GM04504 (cell line): ENCODE measurements at places on chromosomes 3 and 15.

GRCh38 chr3:62335196-62335595 lies 38.2 kb downstream of the FEZF2 start:
- DNase-seq, result no peak

DNA sequence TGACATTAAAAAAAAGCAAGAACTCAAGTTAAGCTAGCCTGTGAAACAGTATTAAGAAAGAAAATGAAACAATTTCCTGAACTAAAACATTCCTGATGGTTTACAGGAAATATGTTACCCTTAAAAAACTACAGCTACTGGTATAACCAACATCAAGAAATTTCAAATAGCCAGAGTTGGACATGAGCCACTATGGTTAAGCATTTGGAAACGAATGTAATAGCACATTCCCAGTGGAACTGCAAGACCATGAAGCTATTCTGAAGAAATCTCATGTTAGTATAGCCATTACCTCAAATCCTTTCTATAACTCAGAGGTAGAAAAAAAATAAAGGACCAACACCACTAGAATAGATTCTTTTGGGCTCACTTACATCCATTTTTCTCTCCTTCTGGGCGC lies 30.2 kb downstream of the CPNE4 start:
- peak; percentile 51 for DNase-seq

DNA sequence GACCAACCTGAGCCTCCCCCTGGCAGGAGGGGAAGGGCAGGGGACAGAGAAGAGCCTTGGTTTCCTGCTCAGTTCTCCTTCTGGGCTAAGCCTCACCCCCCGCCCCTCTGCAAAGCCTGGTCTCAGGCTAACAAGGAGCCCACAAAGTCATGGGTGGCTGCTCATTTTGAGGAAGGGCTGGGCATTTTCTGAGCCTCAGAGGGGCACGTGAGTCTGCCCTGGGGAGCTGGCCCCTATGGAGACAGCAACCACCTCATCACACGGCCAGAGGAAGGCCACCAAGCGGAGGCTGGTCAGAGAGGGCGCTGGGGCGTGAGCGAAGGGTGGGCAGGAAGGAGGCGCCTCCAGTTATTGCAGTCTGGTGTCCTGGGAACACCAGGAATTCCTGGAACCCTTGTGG lies 18.7 kb downstream of the ABTB1 start:
- DNase-seq, result no peak

DNA sequence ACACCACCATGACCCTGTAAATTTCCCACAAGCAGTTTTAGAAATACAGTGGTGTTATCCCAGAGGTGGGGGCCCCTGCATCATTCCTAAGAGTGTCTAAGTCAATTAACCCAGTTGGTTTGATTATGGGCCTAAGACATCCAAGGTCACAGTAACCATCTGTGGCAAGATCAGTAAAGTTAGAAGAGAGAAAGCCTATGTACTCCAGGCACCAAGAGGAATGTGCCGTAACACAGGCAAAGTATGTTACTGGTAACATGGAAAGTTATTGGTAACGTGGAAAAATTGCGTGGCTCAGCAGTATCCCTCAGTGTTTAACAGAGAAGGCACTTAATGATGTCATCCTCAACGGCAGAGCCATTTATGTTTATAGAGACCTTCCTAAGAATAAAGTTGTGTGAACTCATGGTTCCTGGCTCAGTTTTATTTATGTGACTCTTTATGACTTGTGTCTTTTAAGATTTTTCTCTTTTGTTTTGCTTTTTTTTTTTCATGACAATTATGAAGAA lies 144.1 kb upstream of the RASGRP1 start:
- no peak for DNase-seq

- DNase-seq, result no peak
Observed at GRCh38 chr3:165159760-165160421, 36.3 kb downstream of the SLITRK3 start.

DNA sequence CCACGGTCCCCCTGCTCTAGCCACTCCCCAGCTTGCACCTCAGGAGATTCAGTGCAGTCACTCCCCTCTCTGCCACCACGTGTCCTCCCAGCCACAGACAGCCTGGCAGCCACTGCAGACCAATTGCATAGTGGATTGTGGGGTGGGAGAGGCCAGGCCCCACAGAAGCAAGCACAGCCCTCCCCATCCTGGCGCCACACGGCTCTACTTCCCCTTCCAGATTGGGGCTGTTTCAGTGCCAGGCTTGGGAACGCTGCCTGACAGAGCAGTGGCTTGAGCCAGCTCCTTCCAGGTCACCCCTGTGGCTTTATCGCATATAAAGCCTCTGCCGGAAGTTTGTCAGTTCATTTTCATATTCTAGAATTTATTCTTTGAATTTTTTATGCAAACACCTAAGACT lies 90.7 kb downstream of the TMEM266 start:
- DNase-seq, result no peak

DNA sequence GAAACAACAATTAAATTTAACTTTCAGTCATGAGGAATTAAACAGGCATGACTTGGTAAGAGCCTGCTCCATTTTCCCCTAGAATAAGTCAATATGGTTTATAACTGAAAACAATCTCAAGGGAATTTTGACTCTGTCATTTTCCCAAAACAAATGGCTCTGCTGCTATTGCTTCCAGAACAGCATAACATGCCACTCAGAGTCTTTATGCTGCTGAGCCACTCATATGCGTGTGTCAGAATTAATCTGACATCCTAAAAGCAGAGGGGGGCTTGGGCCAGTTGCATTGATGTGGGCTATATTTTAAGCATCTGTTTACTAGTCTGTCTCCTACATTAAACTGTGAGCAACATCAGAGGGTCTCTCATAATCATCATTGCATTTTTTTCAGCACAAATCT lies 111.1 kb upstream of the ABI3BP start:
- no peak for DNase-seq

- DNase-seq, result no peak
Observed at GRCh38 chr15:85492406-85492805, 112.0 kb downstream of the AKAP13 start.

DNA sequence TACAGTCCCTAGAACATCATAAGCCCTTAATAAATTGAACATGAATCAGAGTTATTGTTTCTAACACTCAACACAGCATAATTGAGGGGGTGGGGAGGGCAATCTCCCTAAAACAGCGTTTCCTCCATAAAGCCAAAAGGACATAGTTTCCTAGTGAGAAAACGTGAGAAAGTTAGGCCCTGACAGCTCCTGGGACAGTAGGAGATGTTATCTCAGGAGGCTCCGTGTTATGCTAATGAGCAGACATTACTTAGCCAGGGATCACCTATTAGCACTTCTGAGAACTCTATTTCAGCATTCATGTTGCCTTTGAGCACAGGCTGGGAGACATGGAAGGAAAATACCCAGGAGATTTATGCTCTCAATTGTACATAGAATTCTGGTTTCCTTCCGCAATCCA lies 229.1 kb upstream of the ADAMTS9 start:
- DNase-seq, result no peak

- DNase-seq, result peak; percentile 68
Observed at GRCh38 chr3:46845397-46845859, 17.8 kb downstream of the MYL3 start.

DNA sequence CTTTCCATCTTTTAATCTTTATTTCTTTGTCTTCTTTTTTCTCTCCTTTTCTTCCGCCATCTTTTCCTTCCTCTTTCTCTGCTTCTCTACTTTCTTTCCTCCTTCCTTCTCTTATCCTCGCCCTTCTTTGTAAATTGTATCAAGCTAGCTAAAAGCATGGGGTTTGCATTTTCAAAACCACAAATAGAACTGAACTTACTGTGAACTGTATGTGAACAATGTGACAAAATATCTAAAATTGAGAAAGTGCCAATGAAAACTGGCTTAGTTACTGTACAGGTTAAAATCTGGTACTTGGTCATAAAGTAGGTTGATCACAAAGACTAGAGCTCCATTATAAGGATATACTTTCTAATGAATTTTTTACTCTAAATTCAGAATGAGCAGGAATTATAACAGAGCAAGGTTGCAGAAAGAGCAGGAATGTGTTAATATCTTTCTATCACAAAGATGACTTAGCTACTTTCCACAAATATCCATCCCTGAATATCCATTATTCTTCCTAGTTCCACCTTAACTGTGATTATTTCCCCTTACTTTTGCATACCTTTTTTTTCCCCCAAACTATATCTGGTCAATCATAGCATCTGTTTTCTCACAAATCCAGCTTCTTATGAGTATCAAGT lies 122.4 kb downstream of the LSAMP start:
- DNase-seq, result no peak

GRCh38 chr3:66093981-66094380 lies 55.3 kb upstream of the MAGI1 start:
- no peak for DNase-seq

DNA sequence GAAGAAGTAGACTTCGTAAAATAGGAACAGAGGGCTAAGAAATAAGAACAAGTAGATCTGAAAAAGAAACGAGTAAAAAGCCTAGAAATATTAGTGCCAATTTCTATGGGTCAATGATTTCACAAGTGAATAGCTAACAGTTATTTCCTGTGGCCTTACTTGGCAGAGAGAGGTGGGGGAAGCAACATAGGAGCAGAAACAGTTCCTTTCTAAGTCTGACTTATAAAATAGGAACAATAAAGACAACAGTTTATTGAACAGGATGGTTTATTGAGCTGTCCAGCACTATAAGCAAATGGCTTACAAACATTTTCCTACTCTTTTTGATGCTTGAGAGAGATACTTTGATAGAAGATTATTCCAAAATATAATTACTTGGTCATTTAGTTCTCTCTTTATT lies 37.9 kb downstream of the AGTR1 start:
- DNase-seq, result no peak

GRCh38 chr15:90080818-90081393 lies 21.4 kb downstream of the IDH2 start:
- DNase-seq, result no peak

DNA sequence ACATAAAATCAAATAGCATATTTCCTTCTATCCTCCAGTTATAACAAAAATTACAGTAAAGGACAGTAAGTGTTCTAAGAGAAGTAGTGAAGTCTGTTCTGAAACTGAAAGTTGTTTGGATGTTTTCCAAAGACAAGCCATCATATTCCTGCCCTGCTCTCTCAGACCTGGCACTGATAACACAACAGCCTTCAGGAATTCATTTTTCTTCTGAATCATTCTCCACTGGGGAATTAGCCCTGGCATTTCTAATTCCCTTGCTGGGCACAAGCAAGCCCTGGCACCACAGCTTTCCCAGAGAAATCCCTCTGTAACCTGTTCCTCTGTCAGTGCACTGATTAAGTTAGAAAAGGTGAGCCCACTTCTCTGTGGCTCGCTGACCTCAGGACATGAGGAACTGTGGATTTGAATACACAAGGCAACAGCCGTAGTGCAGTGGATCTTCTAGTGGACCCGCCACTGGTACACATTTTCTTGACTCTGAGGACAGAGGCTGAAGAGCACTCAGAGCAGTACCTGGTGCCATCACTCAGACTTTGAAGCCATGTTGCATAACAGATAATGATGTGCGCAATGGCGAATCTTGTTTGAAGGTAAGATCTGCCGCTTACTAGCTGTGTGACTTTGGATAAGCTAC lies 61.6 kb downstream of the WWTR1 start:
- DNase-seq, result no peak

DNA sequence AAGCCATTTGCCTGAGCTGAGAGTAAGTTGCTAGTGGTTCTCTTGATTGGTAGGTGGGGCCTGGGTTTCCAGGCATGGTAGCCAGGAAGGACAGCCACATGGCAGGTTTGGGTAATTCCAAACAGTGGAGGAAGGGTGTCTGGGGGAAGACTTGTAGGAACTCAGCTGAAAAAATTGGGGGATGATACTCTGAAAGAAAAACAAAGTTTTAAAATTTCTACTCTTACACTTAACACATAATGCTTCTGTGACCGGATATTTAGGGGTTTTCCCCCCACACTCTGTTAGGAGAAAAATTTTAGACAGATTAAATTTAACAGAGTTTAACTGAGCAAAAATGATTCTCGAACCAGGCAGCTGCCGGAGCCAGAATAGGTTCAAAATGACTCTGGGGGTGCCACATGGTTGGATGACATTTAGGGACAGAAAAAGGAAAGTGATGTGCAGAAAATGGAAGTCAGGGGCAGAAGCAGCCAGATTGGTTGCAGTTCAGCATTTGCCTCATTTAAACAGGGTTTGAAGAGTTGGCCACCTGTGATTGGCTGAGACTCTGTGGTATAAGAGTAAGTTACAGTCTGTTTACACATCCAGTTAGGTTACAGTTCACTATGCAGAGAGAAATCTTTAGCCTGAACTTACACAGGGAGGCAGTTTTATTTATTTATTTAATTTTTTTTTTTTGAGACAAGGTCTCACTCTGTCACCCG lies 8.1 kb downstream of the B2M start:
- no peak for DNase-seq

- no peak for DNase-seq
Observed at GRCh38 chr15:92711457-92711831, 55.9 kb upstream of the FAM174B start.

GRCh38 chr3:111690242-111690641 lies 95.1 kb upstream of the ZBED2 start:
- no peak for DNase-seq
